T-helper 1 cell (primary cell): ENCODE measurements at places on chromosomes 2 and 18.

GRCh38 chr18:11237066-11237465, 87.7 kb upstream of the PIEZO2 start:
- no peak for DNase-seq

- no peak for DNase-seq
These were observed 49.1 kb upstream of the ZNF638 start for GRCh38 chr2:71282493-71282892.

GRCh38 chr2:177908182-177908581, 164.4 kb downstream of the PDE11A start:
- no peak for DNase-seq

GRCh38 chr18:62690236-62690815, 25.0 kb upstream of the PHLPP1 start:
- DNase-seq = no peak

GRCh38 chr2:54986264-54986663, 64.0 kb downstream of the RTN4 start:
- no peak for DNase-seq

- DNase-seq = no peak
These were observed 45.1 kb upstream of the SLC14A1 start for GRCh38 chr18:45678850-45679249.

- DNase-seq = no peak
These were observed 182.2 kb upstream of the EPAS1 start for GRCh38 chr2:46114996-46115395.

- DNase-seq = no peak
These were observed 329.3 kb downstream of the INSIG2 start for GRCh38 chr2:118417406-118418120.

DNA sequence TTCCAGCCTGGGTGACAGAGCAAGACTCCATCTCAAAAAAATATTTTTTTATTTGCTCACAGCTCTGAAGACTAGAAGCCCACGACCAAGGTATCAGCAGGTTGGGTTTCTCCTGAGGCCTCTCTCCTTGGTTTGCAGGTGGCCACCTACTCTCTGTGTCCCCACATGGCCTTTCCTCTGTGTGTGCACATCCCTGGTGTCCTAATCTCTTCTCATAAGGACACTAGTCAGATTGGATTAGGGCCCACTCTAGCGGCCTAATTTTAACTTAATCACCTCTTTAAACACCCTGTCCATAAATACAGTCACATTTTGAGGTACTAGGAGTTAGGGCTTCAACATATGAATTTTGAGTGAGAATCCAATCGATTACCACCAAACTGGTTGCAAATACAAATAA, 2.0 kb upstream of the RAB3GAP1 start:
- DNase-seq = no peak

- no peak for DNase-seq
These were observed 96.5 kb downstream of the MYT1L start for GRCh38 chr2:2234398-2235195.

- DNase-seq = no peak
These were observed 244.9 kb downstream of the LOXHD1 start for GRCh38 chr18:46411867-46412690.

- no peak for DNase-seq
These were observed 246.6 kb downstream of the FHOD3 start for GRCh38 chr18:36543991-36544725.

DNA sequence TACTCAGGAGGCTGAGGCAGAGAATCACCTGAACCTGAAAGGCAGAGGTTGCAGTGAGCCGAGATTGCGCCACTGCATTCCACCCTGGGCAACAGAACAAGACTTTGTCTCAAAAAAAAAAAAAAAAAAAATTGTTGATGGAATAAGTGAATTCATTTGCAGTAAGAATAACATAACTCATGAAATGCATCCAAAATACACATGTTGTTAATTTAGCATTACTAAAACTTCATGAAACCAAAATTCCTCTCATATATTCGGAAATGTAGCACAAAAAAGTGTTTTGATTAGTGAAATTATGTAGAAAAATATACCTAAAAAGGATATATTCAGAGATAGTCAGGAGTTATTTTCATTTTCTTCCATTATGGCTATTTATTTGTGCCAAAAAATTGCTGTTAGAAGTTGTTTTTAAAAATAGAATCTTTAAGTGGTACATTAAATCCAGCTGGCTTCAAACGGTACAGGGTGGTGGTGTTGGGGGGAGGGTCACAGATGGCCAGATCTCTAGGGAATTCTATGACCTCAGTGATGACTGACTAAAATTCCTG, 78.2 kb upstream of the UGP2 start:
- DNase-seq = no peak

- no peak for DNase-seq
These were observed 19.1 kb downstream of the NIFK start for GRCh38 chr2:121717529-121717928.

- DNase-seq = no peak
These were observed 1.7 kb downstream of the ARHGAP28 start for GRCh38 chr18:6731222-6731596.

DNA sequence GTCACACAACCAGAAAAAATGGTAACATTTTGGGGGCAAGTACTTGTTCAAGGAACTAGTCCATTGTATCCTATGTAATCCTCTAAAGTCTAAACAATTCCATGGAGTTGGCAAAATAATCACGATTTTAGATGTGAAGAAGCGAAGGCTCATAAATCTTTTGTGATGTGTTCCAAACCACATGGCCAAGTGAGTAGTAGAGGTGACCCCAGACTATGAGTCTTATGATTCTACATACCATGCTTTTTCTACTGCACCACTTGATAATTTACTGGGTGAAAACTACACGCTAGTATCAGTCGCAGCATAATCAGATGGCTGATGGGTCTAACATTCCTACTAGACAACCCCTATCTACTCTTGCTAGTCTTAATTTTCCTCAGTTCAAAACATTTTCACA, 371.4 kb downstream of the OSR1 start:
- DNase-seq = no peak

- no peak for DNase-seq
These were observed 86.9 kb downstream of the ZFP36L2 start for GRCh38 chr2:43139501-43139900.

DNA sequence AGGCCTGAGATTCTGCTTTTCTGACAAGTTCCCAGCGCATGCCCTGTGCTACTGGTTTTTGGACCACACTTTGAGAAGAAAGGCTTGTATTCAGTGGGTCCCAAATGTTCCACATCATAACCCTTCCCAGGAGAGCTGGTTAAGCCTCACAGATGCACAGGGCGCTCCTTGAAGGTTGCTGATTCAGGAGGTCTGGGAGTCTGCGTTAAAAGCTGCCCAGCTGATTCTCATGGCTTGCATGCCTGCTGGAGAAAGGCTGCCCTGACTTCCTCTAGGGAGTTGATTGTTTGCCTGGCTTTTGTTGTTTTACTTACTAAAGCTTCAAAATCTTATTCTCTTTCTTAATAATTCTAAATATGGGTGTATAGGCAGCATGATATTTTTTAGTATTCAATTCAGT, 20.7 kb downstream of the CRYGD start:
- no peak for DNase-seq

- DNase-seq = no peak
These were observed 35.5 kb upstream of the TTR start for GRCh38 chr18:31555971-31556747.

DNA sequence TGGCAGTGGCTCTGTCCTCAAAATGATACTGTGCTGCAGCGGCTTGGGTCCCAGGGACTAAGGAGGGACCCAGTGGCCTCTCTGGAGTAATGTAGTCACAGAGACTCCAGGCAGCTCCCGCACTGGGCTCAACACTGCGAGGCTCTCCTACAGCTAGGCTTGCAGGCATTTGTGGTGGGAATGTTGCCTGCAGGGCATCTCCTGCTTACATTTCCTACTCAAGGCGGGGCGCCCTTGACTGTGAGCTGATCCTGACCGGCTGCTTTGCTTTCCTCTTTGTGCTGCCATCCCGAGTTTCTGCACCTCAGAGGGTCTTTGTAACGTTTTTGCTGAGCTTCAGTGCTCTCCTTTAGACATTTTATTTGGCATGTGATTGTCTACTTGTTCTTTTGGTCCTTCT, 177.4 kb upstream of the FN1 start:
- no peak for DNase-seq

DNA sequence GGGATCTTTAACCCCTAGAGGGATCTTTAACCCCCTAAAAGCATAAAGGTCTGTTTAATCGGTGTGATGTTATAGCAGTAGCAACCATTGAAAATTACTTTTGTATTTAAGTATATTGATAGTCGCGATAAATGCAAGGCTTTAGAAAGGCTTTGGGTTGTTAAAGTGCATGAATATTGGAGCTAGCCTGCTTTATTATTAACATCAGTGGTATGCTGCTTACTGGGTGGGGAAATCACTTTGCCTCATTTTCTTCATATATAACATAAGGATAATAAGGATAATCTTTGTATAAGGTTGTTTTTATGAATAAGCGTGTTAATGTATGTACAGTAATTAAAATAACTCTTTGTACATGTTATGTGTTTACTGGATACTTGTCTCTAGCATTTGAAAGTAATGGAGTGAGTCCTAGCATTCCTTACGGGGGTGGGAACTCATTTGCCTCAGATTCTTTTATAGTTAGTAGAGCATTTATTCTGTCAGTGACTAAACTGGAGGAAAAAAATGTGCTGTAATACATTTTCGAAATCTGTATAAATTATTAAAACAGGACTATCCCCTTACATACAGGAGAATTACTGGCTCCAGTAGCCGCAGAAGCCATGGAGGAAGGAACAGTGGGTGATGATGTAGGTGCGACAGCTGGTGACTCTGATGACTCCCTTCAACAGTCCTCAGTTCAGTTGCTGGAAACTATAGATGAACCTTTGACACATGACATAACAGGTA, 122.2 kb downstream of the BIRC6 start:
- no peak for DNase-seq

GRCh38 chr2:172373766-172374165, 53.6 kb upstream of the ITGA6 start:
- no peak for DNase-seq

DNA sequence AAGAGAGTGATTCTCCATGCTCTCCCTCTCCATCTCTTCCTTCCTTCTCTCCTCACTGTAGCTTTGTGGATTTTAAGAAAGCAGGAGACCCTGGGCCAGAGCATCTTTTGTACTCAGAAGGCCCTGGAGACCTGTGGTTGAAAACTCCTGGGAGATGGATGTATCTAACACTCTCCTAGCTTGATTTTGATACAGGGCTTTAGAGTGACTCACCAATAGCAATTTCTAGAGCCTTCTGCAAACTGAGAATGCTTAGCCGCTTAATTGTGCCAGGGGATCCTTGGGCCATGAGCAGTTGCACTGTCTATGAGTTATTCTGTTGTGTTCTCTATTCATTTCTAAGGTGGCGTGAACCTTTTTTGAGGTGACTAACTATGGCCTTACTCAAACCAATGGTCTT, 17.7 kb downstream of the HOXD1 start:
- no peak for DNase-seq

DNA sequence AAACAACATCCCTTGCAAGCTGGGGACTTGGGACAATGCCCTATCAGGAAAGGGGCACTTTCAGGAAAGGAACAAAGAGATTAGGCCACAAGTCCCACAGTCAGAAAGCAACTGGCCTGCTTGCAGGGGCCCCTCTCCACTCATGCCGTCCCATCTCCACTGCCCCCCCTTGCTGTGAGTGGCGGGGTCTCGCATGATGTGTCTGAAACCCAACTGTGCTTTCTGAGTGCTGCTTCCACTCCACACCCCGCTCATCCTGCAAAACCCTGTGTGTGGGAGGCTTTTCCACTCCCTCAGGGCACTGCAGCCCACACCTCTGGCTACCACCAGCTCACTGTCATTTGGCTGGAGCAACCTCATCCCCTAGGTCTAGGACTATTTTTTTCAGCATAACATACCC, 7.9 kb downstream of the HS6ST1 start:
- DNase-seq = no peak

DNA sequence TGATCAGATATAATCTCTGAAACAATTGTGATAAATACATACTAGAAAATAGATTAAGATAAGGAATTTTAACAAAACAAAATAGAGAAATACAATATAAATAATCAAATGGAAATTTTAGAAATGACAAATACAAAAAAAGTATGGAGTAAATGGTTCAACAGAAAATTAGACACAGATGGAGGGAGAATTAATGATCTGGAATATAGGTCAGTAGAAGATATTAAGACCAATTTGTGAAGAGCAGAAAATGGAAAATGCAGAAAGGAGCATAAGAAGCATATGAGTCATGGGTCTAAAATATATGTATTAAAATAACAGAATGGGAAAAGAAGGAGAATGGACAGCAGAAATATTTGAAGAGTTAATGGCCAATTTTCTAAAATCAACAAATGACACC, 44.4 kb downstream of the FHOD3 start:
- no peak for DNase-seq

DNA sequence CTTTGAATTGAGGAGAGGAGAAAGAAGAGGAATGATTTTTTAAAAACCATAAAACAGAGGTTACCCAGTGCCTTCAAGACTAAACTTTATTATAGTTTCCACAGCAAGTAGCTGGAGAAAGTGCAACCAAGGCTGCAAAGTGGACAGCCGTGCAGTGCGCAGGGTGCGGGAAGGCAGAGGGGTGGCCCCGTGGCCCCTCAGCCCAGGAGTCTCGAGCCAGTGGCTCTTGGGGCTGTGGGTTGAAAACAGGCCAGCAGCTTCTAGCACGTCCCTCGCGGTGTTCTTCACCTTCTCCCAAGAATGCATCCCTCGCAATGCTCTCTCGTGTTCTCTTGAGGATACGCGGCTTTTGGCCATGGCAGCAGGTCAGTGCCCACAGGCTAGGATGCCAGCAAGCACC, 28.5 kb upstream of the ALKAL2 start:
- DNase-seq = no peak

GRCh38 chr18:9494778-9495331, 19.5 kb downstream of the RALBP1 start:
- no peak for DNase-seq

DNA sequence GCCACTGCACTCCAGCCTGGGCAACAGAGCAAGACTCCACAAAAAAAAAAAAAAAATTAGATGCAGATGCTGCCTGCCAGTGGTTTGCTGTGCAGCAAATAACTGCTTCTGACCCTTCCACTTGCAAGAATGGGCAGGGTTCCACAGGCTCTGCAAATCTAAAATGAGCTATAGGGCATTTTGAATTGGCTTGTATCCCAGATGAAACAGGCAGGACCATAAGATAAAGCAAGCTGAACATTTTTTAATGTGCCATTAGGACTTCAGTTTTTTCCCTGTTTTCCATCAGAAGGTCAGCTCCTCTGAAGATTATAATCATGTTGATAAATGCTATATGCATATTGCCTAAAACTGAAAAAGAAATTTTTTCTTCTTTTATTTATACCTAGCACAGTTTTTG, 15.7 kb upstream of the FZD7 start:
- DNase-seq = no peak

DNA sequence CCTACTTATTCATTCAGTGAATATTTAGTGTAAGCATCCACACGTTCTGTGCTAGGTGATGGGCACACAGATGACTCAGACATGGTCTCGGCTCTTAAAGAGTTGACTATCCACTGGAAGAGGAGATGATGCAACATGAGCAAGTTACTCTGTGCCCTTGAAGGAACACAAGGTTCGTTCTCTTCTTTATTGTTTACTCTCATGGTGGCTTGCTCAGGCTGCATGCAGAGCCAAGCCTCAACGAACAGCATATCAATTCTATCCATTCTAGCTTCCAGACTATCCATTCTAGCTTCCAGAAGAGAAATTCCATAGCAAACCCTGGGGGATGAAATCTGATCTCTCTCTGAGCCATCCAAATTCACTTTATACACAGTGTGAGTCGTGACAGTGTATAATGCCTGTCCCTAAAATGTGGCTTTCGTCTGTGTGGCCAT, 68.1 kb upstream of the CTAGE1 start:
- DNase-seq = no peak

- DNase-seq = no peak
These were observed 87.9 kb upstream of the ALPP start for GRCh38 chr2:232290668-232291067.

- no peak for DNase-seq
These were observed 21.6 kb downstream of the CRIM1 start for GRCh38 chr2:36376992-36377738.
